ENCODE measurements at places on chromosomes 6 and 20.

DNA sequence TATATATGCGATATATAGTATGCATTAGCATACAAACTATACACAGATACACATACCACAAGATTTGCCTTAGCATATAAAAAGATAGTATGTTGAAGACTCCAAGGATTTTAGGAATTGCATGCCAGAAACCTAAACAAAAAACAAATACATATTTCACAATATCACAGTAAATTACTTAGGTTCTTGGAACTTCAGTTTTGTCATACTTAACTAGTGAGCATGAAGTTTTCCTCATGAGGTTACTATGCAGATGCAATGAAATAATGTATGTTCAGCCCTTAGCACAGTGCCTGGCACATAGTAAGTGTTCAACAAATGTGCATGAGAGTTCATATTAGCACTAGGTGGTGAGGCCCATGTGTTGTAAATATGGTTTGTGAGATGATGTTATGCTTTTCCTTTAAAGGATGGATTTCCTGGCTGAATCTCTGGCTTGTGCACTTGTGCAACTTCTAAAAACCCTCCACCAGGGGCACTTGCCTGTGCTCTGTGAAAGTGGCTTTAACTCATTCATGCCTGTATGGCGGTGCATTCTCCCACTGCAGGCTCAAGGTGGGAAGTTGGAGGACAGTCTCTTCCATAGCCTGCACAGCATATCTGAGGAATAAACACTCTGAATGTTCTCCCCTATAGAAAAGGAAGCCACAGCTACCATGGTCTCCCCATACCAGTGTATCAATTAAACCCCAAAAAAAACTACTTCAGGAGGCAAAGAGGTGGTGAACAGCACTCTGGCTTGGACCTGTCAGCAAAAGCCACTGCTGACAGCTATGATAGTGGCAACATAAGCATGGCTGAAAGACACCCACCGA is 624.1 kb upstream of the CDH4 start:
- DNase-seq = no peak

DNA sequence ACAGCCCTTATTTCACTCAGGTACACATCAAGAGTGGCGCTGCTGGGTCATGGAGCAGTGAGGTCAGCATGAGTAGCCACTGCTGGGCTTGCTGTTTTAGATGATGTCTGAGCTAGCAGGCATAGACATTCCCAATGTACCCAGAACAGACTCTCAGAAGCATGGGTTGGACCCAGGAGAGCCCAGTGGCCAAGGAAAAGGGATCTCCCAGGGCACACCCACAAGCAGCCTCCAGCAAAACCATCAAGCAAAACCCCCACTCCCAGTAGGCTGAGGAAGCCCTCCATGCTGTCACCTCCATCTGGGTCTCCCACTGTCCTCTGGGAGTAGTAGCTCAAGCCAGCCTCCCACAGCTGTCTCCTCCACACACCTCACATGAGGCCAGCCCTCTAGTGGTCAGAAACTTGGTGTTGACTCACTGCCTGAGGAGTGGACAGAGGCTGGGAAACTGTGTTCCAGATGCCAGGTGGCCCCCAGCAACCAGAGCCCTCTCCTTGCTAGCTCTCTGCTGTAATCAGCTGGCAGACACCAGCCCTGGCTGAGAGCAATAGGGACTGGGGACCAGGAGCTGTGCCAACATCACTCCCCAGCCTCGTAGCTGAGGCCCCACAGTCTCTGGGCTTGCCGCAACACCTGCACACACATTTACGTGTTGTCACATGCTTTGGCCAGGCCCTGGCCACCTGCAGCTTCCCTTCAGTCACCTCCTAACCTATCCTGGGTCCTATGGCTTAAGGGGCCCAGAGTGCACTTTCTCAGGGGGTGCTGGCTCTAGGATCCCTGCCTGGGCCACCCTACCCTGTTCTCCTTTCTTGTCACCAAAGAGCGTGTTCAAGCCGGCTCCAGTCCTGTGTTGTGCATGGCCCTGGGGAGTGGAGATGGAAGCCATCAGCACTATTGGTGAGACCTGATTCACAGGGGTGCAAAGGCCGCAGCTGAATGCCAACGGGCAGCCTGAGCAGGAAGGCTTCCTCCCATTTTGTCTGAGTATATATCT is 1.9 kb upstream of the AP5S1 start:
- no peak for DNase-seq

- DNase-seq = no peak
These were observed 64.4 kb upstream of the MAFB start for GRCh38 chr20:40753472-40753871.

- DNase-seq = no peak
These were observed 154.9 kb downstream of the OR2B2 start for GRCh38 chr6:27757307-27757706.

DNA sequence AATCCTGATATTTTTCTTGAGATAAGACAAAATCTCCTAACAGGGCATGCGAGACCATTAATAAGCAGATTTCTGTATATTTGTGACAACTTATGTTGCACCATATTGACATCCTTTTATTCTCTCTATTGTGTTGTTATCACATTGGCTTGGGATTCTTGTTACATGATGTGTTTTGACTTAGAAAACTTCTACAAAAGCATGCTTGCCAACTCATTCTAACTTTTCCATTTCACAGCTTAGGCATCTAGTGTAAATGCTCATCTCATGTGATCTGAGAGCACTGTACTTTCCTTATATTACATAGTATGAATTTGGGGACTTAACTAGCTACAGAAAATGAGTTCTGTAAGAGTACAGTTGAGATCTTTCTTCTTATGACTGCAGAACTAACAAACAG is 1040.7 kb upstream of the ADGRB3 start:
- DNase-seq = no peak

DNA sequence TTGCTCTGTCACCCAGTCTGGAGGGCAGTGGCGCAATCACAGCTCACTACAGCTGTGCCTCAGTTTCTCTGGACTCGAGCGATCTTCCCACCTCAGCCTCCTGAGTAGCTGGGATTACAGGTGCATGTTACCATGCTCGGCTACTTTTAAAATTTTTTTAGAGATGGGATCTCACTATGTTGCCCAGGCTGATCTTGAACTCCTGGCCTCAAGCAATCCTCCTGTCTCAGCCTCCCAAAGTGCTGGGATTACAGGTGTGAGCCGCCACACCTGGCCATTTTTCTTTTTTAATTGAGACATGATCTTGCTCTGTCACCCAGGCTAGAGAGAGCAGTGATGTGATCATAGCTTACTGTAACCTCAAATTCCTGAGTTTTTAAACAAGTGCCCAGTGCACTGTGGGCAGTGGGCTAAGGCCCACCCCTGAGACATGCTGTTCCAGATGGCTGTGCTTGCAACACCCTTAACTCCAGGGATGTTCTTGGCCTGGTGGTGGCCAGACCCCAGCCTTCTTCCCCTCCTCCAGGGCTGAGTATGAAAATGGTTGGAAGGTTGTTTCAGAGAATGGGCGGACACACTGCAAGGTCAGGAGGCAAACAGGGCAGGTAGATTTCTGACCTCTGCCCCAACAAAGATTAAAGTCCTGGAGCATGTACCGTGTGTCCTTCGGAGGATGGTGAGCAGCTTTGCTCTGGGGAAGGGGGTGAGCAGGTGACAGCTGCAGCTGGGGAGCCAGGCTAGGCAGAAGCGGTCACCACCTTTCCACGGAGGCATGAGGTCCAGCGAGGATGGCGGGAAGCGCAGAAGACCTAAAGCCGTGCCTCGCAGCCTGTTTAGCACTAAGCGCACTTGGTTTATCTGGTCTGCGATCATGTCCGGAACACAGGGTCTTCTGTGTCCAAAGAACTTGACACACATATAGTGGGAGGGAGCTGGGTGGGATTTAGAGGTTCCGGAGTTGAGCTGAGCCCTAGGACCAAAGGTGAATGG is 1.4 kb upstream of the FAM83C start:
- DNase-seq = no peak

- DNase-seq = no peak
These were observed 204.5 kb upstream of the PRDM1 start for GRCh38 chr6:105881608-105882007.

DNA sequence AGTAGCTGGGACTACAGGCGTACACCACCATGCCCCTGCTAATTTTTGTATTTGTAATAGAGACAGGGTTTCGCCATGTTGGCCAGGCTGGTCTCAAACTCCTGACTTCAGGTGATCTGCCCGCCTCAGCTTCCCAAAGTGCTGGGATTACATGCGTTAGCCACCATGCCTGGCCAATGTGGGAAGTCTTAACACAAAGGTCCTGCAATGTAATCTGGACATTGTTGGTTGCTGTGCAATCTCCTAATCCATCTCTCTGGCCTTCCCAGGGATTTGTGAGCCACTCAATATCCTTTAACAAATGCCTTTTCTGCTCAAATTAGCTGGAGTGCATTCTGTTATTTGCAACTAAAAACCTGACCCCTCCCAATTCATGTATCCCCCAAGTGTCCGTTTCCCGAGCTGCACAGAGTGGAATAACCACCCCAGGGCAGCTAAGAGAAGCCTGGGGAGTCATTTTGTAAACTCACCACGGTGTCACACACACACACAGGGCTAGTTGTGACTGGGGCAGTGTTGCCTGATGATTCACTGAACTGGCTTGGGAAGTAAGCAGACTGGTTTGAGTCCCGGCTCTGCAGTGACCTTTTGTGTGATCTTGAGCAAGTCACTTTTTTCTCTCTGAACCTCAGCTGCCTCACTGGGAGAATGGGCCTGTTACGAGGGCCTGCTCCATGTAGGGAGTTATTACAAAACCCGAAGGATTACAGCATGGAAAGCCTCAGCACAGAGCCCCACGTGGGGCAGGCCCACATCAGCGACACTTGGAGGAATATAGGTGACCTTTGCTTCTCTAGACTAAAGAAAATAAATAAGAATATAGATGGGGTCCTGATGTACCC is 152.3 kb downstream of the ZMYND8 start:
- no peak for DNase-seq

DNA sequence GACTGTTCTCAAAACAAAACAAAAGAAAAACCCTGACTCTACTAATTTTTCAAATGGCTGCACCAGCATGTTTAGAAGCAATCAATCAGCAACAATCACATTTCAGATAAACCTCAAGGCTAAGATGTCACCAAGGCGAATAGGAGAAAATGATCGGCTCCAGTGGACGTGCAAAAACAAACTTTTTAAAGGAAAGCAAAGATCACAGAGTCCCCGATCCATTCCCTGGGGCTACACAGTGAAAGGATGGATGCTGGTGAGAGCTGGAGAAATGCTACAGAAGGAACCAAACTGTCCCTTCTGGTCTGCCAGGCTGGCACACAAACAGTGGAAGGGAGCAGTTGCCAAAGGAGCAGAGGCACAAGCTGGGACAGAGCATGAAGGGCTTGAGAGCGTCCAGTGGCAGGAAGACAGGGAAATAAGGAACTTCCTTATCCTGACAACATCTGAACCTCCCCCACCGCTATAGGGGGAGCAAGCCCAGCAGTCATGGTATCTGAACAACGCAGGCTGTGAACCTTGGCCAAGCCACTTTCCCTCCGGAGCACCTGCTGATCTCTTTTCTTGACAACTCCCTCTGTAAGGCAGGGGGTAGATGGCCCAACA is 73.7 kb upstream of the HIVEP1 start:
- DNase-seq = no peak

GRCh38 chr6:68677058-68677457 is 42.0 kb downstream of the ADGRB3 start:
- DNase-seq = no peak

Data from HS-27A (cell line).